ENCODE measurements at places on chromosomes 7 and 10.

- peak; percentile 22 for DNase-seq
Measured at GRCh38 chr10:6530211-6530840, 49.8 kb downstream of the PRKCQ start.

- no peak for DNase-seq
Measured at GRCh38 chr10:118047157-118047719, 497 bp upstream of the RAB11FIP2 start.

DNA sequence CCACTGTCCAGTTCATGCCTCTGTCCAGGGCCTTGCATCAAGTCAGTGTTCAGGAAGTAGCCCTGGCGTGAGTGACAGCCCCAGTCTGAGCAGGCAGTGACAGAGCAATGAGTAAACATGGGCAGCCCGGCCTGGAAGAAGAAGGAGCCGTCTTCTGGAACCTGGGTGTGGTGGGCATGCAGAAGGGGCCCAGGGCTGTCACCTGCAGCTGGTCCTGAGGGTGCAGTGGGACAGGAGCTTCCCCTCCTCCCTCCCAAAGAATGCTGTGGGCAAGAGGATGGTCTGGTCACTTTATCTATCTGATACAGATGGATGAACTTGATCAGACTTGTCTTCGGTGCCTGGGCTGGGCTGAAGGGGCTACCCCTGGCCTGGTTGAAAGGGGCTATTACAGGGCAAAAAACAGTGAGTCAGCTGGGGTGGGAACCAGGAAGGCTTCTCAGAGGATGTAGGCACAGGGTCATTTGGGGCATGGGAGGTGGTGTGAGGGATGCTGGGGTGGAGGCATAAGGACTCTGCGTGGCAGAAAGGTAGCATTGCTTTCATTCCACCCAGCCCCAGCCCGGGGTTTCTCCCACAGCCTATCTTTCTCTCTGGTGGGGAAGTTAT lies 42.7 kb upstream of the PPIF start:
- no peak for DNase-seq

GRCh38 chr10:25125201-25125611 lies 49.6 kb upstream of the GPR158 start:
- no peak for DNase-seq

DNA sequence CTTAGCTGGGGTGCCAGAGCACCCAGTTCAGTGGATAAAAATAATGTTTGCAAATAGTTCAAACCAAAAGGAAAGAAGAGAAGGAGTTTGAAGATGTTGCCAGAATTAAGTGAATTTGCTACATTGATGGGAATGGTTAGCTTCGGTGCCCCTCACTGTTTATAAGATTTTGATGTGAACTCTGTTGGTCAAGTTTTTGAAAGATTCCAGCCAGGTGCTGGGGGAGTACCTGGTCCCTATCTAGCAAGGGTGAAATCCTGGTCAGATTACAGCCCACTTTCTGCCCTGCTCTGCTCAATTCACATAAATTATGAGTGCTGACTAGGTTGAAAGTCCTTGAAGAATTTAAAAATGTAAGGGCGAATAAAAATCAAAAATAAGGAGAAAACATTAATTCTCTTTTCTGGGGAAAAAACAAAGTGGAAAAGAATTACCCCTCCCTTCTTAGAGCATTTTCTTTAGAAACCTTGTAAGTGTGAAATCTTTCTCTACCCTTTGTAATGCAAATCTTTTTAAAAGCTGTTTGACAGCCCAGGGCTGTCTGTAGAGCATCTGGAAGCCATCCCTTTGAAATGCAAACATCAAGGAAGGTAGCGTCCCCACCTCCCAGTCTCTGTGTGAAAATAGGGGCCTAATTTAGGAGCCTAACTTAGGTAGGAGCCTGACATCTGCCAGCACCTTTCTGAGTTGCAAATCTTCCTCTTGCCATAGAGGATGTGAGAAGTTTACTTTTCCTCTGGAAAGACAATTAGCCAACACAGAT lies 1.4 kb upstream of the GIMAP5 start:
- DNase-seq, result no peak

GRCh38 chr7:93231259-93231658 lies 907 bp upstream of the VPS50 start:
- DNase-seq, result no peak

DNA sequence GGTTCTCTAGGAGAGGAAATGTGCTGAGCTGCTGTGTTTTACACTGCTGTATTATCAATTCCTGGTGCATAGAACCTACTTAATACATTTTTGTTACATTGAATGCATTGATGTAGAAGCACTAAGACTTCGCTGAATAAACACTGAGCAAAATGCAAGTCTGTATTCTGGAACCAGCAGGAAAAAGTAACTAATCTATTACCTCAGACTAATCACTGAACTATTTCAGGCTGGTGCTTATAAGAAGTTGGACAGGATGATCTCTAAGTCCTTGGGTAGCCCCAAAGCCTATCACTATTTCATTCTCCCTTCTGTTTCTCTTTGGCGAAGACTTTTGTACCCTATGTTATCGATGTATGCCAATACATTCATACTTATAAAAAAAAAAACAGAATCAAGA lies 87.2 kb upstream of the LRRTM3 start:
- DNase-seq, result no peak

DNA sequence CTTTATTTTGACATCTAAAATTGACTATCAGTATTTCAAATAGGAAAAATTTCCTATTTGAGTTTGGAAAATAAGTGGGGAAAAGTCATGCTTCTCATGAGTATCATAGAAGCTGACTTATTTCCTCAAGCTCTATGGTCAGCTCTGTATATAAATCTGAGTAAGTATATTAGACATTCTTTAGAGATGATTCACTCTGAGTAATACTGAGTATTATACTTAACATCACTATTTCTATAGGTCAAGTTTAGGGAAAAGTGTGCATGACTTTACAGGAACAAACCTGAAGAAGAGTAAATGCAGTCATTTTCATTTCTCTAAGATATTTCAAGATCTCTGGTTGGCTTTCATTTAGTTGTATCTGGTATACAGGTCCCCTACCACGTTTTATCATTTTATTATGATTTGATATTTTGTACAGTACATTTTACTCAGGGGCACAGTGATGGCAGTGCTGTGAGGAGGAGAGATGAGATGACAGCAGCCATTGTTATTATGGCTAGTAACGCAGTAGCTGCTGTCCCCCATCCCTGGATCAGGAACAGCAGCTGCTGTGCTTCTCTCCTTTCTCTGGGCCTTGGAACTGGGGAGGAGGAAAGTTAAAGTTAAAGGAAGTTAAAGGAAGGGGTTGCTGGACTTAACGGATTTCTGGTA lies 15.2 kb downstream of the SND1 start:
- no peak for DNase-seq

DNA sequence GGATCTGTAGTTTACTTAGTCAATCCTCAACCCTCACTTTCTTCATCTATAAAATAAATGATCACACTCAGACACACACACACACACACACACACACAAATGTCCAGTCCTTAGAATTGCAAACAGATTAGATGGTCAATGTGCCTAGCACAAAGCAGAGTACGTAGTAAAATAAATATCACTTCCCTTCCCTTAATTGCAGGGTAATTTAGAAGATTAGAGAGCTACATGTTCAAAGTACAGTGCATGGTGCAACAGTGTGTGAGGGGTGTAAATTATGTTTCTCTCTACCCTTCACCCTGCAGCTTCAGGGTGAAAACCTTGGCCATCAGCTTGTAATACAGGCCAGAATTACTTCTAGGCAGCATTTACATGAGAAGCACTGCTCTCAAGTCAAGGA lies 187.0 kb upstream of the GHITM start:
- no peak for DNase-seq

DNA sequence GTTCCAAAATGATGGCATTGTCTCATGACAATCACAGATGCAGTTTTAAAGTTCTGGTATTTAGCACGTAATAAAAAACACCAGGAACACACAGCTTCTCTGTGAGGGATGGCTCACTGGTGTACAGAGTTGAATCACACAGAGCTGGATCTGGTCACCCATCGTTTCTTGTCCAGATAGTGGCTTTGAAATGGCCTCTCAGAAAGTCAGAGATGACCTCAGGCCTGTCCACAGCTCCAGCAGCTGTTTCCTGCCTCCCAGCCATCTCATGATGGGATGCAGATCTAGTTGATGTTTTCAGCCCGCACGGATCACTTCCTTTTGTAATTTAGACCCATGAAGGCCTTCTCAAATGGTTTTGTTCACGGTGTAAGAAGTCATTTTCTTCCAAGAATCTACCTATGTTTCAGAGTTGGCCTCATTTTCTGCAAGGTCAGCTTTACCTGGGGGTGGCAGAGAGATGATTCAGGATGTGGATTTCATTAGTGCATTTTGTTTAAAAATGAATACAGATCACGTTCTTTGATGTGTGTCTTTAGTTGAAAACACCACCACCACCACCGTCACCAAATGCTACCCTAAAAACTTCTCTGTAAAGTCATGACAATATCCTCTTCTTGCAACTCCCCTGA lies 166.2 kb downstream of the SNX10 start:
- DNase-seq, result no peak

GRCh38 chr10:125146791-125147579 lies 13.4 kb downstream of the CTBP2 start:
- no peak for DNase-seq

- no peak for DNase-seq
Measured at GRCh38 chr7:22665923-22666322, 61.1 kb upstream of the IL6 start.

All from stimulated activated CD8-positive, alpha-beta memory T cell treated with anti-CD3 and anti-CD28 coated beads, Interleukin-15, amount 100 ng/mL, for 24 hours (primary cell).